ENCODE measurements at places on chromosomes 5 and 9.

DNA sequence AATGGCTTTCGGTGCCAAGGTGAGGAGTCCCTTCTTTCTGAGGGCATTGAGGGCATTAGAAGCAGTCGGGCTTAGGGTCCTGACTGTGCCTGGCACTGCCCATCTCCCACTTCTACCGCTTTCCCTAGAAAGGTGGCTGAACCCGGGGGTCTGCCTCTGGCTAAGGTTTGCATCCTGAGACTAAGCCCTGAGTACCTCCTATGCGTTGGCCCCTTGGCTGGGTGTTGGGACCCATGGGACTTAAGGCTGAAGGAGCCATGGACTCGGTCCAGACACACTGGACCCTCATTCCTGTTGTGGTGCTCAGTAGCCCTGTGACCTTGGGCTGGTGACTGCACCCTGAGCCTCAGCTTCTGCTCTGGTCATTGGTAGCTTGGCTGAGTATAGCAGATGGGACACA, 23.9 kb downstream of the DAB2IP start:
- DNase-seq = no peak

- no peak for DNase-seq
These were observed 149.1 kb downstream of the ADAMTS6 start for GRCh38 chr5:65332591-65332990.

GRCh38 chr5:174693697-174694385, 30.5 kb upstream of the MSX2 start:
- DNase-seq = no peak

DNA sequence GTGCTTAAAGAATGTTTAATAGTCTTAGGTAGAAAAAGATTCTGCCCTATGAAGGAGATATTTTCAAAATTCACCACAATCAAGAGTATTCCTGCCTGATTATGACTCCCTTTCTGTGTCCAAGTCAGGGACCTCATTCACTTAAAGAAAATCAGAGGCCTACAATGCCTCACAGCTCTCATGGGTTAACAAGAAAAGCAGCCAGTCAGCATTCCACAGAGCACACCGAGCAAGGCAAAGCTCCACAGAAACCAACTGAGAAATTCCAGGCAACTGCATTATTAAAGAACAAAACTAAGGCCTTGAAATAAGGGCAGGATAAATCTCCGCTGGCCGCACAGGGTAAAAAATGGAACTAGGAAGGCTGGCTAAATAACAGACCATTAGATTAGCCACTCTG, 161.1 kb downstream of the TARS1 start:
- no peak for DNase-seq

GRCh38 chr9:112166176-112167140, 8.6 kb downstream of the SUSD1 start:
- no peak for DNase-seq

DNA sequence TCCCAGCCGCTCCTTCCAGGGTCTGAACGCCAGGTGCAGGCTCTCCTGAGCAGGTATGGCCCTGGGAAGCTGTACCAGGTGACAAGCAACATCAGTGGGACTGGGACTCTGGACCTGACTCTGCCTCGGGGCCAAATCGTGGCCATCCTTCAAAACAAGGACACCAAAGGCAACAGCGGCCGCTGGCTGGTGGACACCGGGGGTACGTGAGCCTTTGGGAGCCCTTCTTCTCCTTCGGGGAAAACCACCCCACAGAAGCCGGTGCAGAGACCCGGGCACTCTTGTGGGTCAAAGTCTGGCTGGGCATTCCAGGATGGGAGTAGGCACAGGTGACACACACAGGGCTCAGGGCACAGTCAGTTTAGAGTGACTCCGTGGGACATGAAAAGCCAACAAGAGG, 45.8 kb downstream of the ARHGEF37 start:
- DNase-seq = no peak

- no peak for DNase-seq
These were observed 446.4 kb upstream of the PTGER4 start for GRCh38 chr5:40233268-40233667.

DNA sequence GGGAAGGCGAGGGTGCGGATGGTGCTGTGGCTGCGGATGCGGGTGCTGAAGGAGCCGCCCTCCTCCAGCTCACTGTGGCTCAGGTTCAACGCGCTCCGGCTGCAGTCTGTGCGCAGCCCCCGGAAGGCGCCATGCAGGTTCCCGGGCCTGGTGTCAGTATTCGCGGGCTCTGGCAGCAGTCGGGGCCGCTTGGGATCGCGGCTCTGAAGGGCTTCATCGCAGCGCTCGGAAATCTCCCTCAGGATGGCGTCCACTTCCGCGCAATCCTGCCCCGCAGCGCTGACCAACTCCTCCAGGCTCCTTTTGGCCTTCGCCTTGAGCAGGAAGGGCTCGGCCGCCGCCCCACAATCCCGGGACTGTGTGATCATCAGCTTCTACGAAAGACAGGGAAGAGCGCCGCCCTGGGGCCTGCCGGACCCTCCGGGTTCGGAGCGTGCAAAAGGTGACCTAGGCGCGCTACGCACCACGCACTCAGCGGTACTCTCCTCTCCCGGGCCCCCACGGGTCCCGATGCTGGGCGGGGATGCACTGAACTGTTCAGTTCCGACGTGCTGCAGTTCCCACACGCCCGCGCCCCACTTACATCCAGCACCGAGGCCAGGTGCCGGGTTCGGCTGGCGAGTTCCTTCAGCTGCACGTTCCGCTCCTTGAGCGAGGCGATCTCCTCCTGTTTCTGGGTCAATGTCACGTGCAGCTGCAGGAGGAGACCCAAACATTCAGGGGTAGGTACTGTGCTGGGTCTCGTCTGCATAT, 6.5 kb downstream of the MCIDAS start:
- DNase-seq = no peak

DNA sequence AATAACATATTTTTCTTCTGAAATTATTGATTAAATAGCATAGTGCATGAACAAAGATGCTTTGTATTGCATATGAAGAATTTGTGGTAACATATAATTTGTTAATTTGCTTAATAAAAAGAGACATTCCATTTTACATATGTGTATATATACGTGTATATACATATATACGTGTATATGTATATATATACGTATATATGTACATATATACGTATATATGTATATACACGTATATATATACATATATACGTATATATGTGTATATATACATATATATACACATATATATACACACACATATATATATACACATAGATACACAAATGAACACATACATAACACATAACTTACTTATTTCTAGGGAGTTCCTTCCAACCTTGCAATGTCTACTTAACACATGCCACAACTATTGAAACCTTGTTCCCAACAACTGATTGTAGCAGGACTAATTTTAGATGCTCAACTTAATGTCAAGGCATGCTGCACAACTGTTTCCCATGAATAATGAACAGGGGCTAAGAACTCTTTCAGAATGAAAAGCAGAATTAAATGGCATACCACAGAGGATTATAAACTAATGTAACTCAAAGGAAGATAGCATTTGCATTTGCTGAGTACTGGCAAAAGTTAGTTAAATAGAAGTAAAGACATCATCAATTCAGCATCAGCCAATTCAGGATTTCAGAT, 17.4 kb downstream of the KIF24 start:
- no peak for DNase-seq

DNA sequence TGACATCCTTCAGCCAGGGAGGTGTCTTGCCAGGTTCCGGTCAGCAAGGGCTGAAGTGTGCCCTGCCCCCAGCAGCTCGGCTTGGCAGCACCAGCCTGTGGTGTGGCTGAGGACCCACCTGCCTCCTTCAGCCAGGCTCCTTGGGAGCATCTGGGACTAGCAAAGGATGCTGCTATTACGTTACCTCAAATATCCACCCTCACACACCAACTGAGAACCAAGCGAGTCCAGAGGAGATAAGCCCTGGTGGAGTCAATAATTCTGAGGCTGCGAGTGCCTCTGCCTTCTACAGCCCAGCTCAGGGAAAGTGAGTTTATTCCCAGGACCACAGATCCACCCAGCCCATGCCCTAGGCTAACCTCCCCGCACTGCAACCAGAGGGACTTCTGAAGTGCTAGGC, 57.1 kb upstream of the FSTL4 start:
- DNase-seq = no peak

GRCh38 chr5:93395971-93396379, 185.0 kb downstream of the NR2F1-AS1 start:
- DNase-seq = no peak

GRCh38 chr5:43780586-43780985, 177.6 kb downstream of the NNT start:
- no peak for DNase-seq

- DNase-seq = no peak
These were observed 20.8 kb downstream of the GABBR2 start for GRCh38 chr9:98687911-98688310.

DNA sequence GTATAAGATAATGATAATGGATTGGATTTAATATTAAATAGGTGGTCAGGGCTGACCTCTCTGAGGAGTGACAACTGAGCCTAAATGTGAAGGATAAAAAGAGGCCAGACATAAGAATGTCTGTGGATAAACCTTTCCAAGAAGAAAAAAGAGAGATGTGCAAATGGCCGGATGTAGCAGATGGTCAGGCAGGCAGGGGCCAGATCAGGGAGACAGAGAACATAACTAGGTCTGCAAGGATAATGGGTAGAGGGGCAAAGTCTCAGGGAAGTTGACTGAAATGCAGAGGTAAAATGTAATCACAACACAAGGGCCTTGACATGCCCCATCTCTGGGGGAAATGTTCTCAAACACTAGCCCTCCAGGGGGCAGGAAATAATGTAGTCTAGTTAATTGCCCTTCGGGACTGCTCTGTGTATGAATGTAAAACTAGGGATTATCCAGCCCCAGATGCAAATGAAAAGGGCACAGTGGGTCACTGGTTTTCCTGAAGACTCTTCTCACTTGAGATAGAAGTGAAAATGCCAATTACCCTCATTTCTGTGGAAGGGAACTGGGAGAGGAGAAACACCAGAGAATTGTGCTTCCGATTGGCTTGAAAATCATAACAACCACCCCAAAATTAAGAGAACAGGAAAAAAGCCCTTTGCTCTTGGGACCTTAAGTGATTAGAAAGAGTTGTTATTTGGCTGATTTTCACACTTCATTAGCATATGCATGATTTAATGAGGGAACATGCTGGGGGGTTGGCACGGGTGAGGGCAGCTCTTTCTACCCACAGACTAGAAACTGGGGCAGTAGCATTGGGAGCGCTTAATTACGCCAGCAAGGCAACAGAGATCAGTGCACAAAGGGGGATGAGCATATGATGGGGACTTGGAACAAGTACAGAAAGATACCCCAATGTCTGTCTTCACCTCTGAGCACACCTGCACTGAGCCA, 88.6 kb downstream of the PPP2R2B start:
- no peak for DNase-seq

GRCh38 chr9:19683715-19684114, 105.1 kb downstream of the SLC24A2 start:
- DNase-seq = no peak

DNA sequence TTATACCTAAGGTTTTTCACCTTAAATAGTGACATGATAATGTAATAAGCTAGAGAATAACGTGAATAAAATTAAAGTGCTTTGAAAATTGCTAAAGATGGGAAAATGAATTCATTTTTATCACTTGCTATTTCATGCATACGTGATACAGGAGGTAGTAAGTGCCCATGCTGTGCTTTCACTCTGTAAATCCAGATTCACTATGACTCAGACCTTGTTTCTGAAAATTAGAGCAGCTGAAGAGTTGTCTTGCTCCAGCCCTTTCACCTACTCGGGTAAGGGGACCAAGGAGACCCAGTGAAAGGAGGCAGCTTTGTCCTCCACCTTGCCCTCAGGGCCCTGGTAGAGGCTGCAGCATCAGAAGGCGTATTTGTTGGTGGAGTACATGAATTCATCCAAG, 87.9 kb downstream of the ANKH start:
- DNase-seq = no peak

DNA sequence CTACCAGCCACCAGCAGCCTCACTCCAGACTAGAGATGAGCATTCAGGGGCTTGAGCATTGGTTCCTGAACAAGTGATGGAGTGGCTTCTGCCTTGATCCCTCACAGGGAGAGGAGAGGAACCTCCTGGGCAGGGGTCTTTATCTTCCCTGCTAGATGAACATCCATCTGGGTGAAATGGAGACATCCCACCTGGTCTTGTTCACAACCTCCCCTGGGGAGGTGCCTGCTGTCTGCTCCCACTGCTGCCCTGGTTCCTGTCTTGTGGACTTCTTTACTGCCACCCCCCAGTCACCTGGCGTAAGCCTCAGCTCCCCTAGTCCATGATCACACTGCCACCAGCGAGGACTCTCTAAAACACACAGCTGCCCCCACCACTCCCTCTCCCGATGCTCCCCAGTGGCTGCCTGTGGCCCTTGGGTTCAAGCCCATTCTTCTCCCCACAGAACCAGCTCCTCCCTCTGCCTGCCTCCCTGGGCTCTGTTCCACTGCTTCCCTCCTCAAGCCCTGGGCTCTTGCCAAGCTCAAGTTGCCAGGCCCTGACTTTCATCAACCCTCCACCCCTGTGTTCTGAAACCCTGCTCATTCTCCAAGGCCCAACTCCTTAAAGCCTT, 51.5 kb downstream of the COL15A1 start:
- no peak for DNase-seq

- DNase-seq = no peak
These were observed 47.5 kb upstream of the CLK4 start for GRCh38 chr5:178674334-178674733.

DNA sequence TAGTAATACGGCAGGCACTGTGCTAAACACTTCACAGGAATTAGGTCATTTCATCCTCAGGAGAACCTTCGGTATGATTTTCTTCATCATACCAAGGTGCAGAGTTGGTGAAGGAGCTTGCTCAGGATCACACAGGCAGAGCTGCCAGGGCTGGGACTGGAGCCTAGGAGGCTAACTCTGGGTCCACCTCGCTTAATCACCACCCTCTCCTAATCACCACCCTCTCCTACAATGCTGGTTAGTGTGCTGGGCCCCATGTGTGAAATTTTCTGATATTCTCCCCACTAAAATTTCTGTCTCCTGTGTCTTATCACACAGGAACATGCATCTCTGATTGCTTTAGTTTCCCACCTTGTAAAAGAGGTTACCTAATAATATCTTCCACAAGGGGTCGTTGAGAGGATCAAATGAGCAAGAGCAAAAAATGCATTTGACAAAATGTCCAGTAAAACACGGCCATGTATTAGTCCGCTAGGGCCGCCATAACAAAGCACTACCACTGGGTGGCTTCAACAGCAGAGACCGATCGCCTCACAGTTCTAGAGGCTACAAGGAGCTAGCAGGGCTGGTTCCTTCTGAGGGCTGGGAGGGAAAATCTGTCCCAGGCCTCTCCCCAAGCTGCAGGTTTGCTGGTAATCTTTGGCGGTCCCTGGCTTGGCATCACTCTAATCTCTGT, 128.2 kb upstream of the NFIB start:
- DNase-seq = no peak

GRCh38 chr5:130975847-130976246, 189.2 kb downstream of the HINT1 start:
- no peak for DNase-seq
